ENCODE measurements at places on chromosomes 16 and 17.

DNA sequence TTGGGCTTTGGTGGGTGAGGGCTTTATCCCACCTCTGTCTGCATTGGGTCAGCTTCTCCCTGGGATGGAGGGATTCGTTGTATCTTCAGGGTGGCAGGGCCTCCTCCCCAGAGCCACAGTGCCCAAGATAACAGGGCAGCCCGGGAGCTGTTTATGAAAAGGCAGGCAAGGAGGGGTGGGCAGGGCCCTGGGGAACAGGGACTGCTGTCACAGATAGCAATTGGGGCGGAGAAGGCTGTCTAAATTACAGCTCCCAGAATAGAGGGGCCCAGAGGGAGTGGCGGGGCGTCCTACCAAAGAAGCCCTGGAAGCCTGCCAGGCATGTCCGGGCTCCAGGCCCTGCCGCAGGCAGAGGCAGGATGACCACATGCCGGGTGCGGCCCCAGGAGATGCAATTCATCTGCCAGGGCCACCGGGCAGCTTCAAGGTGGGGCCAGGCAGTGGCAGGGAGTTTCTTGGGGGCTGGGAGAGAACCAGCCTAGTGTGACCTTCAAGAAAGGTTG, 18.8 kb upstream of the PHOSPHO1 start:
- no peak for DNase-seq

- peak; percentile 66 for DNase-seq
Measured at GRCh38 chr17:28842282-28843012, at the start of gene FAM222B. Gene FAM222B, minus strand, starts transcription at chr17:28842790. Its CDS starts 76,123 bp downstream, at chr17:28766667.

GRCh38 chr16:4660454-4661007, 32.8 kb upstream of the NUDT16L1 start:
- DNase-seq = no peak

- DNase-seq = no peak
Measured at GRCh38 chr17:8599351-8600011, 31.0 kb downstream of the MYH10 start.

DNA sequence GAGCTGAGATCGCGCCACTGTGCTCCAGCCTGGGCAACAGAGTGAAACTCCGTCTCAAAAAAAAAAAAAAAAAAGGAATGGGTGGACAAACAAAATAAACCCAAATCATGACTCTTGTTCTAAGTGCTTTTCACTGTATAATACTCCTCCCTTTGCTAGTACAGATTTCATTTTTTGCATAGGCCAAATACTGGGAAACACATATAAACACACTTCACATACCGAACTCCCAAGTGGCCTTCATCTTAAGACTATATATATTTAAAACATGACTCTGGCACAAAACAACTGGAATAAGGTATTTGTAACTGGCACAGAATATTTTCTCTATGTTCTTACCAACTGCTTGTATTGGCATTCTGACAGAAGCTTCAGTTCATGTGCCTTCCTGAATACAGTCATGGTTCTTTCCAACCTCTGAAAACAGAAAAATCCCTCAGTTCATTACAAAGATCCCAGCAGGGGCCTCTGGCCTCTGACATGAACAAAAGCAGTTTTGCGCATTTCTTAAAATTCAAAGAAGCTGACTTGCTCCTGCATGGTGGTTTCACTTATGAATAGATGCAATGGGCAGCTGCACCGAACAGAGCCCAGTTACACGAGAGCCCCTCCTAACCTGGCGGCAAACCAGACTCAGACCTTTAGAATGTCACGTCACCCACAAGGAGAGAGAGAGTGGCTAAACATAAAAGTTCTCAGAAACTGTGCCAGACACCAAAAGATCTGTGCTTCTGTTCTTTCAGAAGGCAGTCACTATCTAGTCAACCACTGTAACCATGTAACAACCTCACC, 19.1 kb upstream of the COPRS start:
- DNase-seq = no peak

GRCh38 chr17:18954321-18954720, 2.4 kb downstream of the SLC5A10 start:
- no peak for DNase-seq

DNA sequence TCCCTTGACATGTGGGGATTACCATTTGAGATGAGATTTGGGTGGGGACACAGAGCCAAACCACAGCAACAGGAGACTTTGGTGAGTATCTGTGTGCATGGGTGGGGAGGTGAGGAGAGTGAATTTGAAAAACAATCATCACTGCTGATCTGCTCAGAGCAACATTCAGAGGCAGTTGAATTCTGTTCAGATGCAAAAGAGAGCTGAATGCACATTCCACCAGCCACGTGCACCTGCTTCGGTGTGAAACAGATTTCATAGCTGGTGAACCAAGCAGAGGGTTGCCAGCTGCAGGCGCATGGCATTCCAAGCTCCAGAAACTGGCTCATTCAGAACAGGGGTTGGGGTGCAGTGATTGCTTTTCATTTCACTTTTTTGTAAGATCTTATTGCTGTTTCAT, 233.1 kb upstream of the FOXF1 start:
- no peak for DNase-seq

- DNase-seq = no peak
Measured at GRCh38 chr17:57086069-57086930, 1.3 kb downstream of the AKAP1 start.

DNA sequence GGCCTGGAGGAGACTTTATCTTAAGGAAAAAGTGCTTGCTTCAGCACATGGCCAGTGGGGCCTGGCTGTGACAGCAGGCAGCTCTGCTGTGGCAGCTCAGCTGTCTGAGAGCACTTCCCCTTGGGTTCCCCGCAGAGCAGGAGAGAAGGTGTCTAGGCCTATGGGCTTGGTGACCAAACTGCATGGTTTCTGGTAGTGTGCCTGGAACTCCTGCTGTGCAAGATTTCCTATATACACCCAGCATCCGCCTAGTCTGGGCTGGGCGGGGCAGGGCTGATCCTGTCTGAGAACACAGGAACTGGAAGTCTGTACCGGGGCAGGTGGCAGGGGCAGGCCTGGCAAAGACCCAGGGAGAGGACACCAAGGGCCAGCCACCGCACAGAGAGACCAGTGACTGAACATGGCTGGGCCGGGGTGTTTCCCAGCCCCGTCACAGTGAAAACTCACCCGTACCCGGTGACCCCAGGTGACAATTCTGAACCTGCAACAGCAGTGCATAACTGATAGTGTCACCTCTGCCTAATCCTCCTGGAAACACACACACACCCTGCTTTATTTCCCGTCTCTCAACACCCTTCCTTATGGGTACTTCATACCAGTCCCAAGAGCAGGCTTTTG, 39.3 kb downstream of the CHD9 start:
- DNase-seq = no peak

- no peak for DNase-seq
Measured at GRCh38 chr16:64251742-64252141, 870.1 kb downstream of the CDH11 start.

GRCh38 chr16:57788252-57788841, 13.9 kb downstream of the KIFC3 start:
- DNase-seq = no peak

DNA sequence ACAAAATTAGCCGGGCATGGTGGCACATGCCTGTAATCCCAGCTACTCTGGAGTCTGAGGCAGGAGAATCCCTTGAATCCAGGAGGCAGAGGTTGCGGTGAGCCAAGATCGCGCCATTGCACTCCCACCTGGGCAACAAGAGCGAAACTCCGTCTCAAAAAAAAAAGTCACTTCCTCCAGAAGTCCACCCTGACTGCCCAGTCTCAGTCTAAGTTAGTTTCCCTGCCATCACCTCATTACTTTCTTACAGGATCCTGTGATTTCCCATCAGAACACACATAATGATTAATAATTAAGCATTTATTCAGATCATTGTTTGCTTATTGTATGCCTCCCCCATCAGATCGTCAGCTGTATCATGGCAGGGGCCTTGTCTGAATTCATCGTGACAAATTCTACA, 31.6 kb downstream of the ABCC3 start:
- no peak for DNase-seq

- DNase-seq = no peak
Measured at GRCh38 chr16:23333034-23333579, 31.0 kb downstream of the SCNN1B start.

DNA sequence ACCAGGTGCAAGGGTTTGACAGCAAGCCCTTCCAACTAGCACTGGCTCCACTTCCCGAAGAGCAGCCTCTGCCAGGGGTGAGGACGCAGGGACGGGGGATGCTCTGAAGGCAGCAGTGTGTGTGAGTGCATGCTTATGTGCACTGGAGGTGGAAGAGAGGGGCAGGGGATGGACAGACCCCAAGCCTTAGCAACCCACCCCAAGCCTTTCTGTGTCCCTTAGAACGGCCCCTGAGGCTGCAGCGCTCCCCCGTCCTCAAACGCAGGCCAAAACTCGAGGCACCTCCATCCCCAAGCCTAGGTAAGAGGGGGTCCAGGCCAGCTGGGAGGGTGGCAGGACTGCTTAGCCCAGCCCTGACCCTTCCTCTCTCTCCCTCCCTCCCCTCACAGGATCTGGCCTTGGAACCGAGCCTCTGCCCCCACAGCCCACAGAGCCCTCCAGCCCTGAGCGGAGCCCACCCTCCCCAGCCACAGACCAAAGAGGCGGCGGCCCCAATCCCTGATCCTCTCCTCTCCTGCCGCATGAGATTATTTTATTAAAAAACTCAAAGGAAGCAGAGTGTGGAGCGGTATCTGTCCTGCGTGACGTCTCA, 2.9 kb downstream of the ACD start:
- no peak for DNase-seq

- peak; percentile 60 for DNase-seq
Measured at GRCh38 chr16:49620158-49620868, 235.6 kb downstream of the ZNF423 start.

GRCh38 chr16:85465328-85466303, 147.5 kb upstream of the GSE1 start:
- no peak for DNase-seq

- DNase-seq = no peak
Measured at GRCh38 chr16:88391144-88391850, 8.5 kb downstream of the ZNF469 start.

- DNase-seq = no peak
Measured at GRCh38 chr17:1577583-1578013, 15.0 kb upstream of the PITPNA start.
